ENCODE measurements at places on chromosomes 7 and 10.
A peak's percentile ranks its signal among the peaks of the same experiment; 100 is the strongest.

DNA sequence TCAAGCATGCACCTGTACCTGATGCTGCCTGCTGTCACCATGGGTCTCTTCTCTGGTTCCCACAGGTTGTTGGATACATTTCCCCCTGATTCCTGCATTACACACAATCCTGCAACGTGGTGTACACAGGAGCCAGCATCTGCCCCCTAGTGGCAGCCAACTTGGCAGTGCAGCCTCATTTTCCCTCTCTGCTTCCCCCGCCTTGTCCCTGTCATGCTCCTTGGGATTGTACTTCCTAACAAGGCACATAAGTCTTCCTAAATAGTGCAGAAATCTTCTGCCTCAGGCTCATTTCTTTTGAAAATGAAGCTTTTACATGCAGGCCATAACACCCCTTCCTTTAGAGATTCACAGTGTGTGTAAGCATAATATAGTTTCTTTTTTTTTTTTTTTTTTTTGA is 387.5 kb downstream of the CCSER2 start:
- DNase-seq: peak; percentile 36

DNA sequence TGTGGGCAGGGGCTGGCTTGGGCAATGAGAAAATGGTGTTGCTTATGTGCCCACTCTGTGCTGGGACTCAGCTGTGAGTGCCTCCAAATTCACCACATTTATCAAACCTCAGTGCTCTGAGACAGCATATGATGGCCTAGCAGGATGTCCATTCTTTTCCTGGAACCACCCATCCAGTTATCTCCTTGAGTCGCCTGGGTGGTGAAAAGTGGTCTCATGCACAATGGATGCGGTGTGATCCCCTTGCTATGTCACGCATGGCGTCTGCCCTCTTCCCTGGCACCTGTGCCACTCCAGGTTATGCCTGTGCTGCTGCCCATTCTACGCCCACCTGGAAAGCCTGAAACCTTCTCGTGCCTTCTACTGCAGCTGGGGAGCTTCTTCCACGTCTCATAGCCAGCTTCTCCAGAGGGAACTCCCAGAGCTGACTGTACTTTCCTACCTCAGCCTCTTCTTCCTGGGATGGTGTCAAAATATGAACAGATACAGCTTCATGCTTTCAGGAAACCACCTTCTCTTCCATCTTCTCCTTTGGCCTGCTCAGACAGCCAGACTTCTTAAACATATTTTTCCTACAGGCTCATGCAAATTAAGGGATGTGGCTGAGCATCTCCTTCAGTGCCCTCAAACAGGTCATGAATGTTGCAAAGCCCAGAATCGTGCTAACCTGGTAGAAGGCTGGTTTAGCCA is 147.3 kb downstream of the PFKFB3 start:
- DNase-seq: no peak

- no peak for DNase-seq
Measured at GRCh38 chr10:79465341-79465740, 19.9 kb upstream of the ZCCHC24 start.

GRCh38 chr7:149854611-149855360 is 16.6 kb downstream of the ZNF862 start:
- peak; percentile 57 for DNase-seq

GRCh38 chr7:1678571-1679325 is 8.7 kb downstream of the ELFN1 start:
- peak; percentile 1 for DNase-seq

DNA sequence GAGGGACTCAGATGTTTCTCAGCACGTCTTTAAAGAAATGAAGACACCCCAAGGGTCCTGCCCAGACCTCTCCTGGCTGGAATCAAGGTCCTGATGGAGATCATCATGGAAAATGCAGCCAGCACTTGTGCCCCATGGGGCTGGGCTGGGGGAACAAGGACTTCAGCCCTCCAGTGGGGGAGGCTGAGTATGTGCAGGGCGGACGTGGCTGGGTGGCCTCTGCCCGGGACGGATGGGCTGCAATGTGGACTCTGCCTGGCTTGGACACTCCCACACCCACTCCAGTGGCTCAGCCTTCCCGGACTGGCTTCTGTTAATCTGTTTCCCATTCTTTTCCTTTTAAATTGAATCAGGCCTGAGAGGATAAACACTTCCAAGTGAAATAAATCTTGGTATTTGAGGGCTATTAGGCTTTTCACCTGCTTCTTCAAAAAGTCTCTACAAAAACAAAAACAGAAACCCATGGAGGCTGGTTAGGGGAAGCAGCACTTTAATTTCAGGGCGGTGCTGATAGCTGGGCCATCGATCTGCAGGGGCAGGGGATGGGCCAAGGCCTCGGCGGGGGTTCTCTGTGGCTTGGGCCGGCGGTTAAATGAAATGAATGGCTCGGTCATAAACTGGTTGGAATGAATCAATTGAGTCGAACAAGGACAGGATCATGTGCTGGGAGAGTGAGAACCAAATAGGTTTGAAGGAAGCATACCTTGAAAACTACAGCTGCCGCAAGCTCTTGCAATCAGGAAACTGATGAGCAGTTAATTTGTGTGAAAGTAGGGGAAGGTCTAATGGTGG is 51.4 kb downstream of the ADARB2 start:
- no peak for DNase-seq

DNA sequence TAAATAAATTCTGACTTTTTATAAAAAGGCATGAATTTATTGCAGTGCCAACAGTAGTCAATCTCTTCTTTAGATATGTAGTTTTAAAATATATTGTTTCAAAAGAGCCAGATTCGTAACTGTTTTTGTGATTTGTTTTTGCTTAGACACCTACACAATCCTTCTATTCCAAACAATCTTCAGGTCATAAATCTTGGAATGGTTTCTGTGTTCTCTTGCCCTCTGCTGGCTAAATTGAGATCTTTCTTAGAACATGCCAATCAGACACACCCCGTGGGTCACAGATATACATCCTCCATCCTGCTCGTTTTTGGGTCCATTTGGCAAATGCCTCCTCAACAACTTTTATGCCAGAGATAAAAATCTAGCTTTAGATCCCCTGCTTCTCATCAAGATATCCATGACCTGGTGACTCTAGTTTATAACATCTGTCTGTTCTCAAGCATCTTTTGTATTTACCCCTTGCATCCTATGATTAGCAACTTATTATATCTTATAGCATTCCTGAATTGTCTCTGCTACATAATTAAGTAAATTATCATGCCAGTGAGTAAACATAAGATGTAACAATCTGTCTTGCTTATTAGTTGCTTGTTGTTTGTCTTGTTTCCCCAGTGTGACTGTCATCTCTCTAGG is 35.3 kb upstream of the IFRD1 start:
- DNase-seq: peak; percentile 19

DNA sequence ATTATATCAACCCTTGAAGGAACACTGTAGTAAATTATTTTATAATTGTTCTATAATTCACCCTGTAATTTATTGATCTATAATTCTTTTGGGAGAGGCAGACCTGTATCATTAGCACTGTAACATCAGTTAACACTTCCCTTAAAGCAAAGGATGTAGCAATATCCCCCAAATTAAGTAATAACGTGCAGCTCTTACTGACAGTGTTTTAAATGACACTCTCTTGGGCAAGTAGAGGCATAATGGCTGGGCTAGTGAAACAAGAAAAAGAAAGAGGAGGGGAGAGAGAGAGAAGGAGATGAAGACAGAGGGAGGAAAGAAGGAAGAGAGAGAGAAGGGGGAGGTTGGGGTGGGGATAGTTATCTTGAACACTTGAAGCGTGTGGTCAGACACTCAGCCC is 161.0 kb upstream of the RNF32 start:
- no peak for DNase-seq
